Activated CD4-positive, alpha-beta memory T cell treated with anti-CD3 and anti-CD28 coated beads for 36 hours (primary cell): ENCODE measurements at places on chromosomes 11 and 22.
A peak's percentile ranks its signal among the peaks of the same experiment; 100 is the strongest.

- no peak for DNase-seq
These were observed 125.3 kb downstream of the MPPED1 start for GRCh38 chr22:43537019-43537585.

GRCh38 chr11:34204396-34205279, 99.2 kb downstream of the NAT10 start:
- DNase-seq, result no peak

DNA sequence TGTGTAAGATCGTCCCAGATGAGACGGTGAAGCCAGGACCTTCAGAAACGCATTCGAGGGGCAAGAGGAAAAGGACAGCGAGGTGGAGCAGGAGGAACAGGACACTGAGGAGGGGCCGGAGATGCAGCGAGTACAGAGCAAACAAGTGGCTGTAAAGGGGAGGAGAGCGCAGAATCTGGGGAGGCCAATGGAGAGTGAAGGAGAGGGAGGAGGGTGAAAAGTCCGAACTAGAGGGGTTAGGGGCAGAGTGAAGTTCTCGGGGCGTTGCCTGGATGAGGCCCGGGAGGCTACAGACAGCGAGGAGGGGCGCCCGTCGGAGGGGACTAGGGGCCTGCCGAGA, 8.8 kb upstream of the PPIL2 start:
- DNase-seq, result no peak

GRCh38 chr11:16935518-16936302, 78.5 kb downstream of the PLEKHA7 start:
- peak; percentile 42 for DNase-seq

- no peak for DNase-seq
These were observed 9.9 kb downstream of the MAPK1 start for GRCh38 chr22:21857481-21857914.

GRCh38 chr11:120139316-120140069, 1.6 kb upstream of the TRIM29 start:
- no peak for DNase-seq

GRCh38 chr11:62999649-63000048, 14.9 kb upstream of the SLC22A6 start:
- DNase-seq, result no peak

DNA sequence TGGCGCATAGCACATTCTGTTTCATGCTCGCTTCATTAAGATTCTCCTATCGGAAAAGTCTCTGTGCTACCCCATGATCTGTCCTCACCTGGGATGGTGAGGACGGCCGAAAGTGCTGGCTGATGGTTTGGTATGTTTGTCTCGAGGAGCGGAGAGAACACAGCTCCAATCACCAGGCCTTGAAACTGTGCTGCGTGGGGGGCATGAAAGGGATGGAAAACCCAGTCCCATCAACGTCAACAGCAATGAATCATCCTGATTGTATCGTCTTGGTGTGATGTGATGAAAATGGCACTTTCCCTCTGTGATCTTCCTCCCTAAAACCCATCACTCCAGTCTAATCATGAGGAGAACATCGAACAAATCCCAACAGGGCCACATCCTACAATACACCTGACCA, 8.4 kb downstream of the FXYD6 start:
- peak; percentile 40 for DNase-seq

- no peak for DNase-seq
These were observed 25.0 kb downstream of the EP300 start for GRCh38 chr22:41117127-41117965.

DNA sequence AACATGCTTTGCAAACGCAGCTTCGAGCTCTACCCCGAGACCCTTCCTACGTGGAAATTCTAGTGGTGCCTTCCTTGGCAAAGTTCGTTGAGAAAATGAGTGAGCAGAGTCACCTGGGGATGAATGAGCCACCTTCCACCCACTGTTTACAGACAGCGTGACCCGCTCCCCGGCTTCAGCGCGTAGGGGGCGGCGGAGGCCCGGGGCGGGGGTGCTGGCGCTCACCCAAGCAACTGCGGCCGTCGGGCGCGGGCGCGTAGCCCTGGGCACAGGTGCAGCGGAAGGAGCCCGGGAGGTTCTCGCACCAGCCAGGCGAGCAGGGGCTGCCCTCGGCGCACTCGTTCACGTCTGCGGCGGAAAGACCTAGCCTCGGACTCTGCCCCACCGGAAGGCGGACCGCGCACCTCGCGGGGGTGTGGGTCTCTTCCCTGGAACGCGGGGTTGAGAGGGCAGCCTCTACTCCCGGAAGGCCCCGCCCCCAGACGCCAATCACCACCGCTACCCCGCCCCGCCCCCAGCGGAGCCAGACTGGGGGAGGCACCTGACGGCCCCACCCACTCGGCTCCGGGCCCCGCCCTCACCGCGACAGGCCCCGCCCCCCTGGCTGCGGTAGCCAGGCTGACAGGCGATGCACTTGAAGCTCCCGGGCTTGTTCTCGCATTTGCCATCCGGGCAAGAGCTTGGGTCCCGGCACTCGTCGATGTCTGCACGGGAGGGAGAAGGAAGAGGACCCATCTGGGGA, 11.8 kb downstream of the LTBP3 start:
- peak; percentile 99 for DNase-seq

DNA sequence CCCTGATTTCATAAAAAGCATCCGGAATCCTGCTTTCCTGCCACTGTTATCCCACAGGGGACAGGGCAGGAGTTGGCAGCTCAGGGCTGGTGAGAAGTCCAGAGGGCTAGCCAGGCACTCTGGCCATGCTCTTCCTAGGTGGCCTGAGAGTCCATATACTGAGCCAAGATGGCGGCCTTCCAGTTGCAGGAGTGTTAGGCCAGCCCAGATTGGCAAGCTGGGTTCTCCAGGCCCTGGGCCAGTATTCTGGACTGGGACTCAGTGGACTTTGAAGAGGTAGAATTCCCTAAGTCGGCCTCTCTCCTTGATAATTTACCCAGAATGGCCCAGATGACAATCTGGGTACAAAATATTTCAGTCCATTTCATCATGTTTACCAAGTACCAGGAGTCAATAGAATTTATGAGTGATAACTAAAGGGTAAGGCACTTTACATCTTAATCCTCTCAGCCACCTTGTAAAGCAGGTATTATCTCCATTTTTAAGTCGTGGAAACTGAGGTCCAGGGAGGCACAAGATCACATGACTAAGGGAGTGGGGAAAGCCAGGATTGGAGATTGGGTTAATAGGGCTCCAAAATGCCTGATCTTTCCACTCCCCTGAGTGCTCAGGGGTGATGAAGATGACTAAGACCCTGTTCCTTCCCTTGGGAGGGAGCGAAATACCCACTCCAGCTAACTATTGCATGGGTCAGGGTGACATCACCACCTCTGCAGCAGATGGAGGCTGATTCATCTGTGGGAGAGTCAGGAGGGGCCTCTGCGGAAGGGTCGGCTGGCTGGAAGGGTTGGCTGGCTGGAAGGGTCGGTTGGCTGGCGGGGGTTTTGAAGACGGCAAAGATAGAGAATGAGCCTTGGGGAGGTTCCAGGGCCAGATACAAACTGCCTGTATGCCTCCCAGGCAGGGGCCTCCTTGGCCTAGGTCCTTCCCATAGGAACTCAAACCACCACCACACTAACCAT, 1.2 kb upstream of the MICALL1 start:
- peak; percentile 41 for DNase-seq

GRCh38 chr11:27761356-27761755, 61.1 kb upstream of the BDNF start:
- DNase-seq, result no peak

GRCh38 chr11:70305501-70305900, 35.0 kb downstream of the PPFIA1 start:
- no peak for DNase-seq

- DNase-seq, result no peak
These were observed 106.7 kb upstream of the ZC3H12C start for GRCh38 chr11:109986488-109986887.

DNA sequence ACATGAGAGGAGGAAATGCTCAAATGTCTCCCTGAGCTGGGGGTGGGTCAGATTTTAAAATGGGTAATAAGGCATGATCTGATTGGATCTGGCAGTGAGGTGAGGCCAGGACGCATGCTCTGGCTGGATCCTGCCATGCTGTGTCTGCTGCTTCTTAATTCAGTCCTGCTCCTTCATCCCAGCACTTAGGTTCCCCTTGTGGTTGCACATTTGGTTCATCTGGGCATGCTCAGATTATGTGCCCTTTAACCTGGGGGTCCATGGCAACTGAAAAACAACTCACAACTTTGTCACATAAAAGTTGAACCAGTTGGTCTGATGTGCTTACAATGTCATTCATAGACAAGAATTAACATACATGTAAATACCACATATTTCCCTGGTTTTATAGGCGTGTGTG, 67.9 kb downstream of the PIWIL4 start:
- no peak for DNase-seq

GRCh38 chr11:134581966-134582769, 170.1 kb upstream of the B3GAT1 start:
- DNase-seq, result no peak

GRCh38 chr11:2366733-2367132, 10.4 kb upstream of the CD81 start:
- DNase-seq, result no peak

GRCh38 chr11:15195454-15196200, 80.9 kb downstream of the INSC start:
- no peak for DNase-seq

GRCh38 chr11:70931430-70931829, 320.9 kb downstream of the SHANK2 start:
- no peak for DNase-seq
